Muscle of leg (tissue), 16 donors: ENCODE measurements at places on chromosomes 4 and X. TPM values are rescaled to one million over a fixed set of nuclear protein-coding genes. Genes with fewer than 3 reads are reported as not detected.

The CCDC160 gene
- polyA plus RNA-seq = 0.27 TPM

The MAGEB1 gene
- not detected for polyA plus RNA-seq

The LRAT gene
- polyA plus RNA-seq = 1.2 TPM

The NPY1R gene
- polyA plus RNA-seq = 7.0 TPM

The COMMD8 gene
- polyA plus RNA-seq = 15.1 TPM

The MAP7D2 gene
- polyA plus RNA-seq = 0.58 TPM

The RAB9B gene
- polyA plus RNA-seq = 19.1 TPM

The CT45A1 gene
- polyA plus RNA-seq = not detected

The ZNF718 gene
- polyA plus RNA-seq = 5.4 TPM

The ADGRG2 gene
- 31.8 TPM for polyA plus RNA-seq

The GAGE12H gene
- not detected for polyA plus RNA-seq

The DRD5 gene
- polyA plus RNA-seq = 0.24 TPM

The ITIH6 gene
- polyA plus RNA-seq = 0.74 TPM

The FDCSP gene
- not detected for polyA plus RNA-seq

The SYTL5 gene
- 0.07 TPM for polyA plus RNA-seq

The DGAT2L6 gene
- polyA plus RNA-seq = not detected

The TEX13D gene
- polyA plus RNA-seq = not detected

The SFRP2 gene
- 56.6 TPM for polyA plus RNA-seq

The RNF175 gene
- 0.68 TPM for polyA plus RNA-seq

The IGSF1 gene
- 63.0 TPM for polyA plus RNA-seq

The PRRG3 gene
- 27.9 TPM for polyA plus RNA-seq

The EDA2R gene
- 7.1 TPM for polyA plus RNA-seq

The SSX1 gene
- polyA plus RNA-seq = not detected

The NLGN4X gene
- 4.4 TPM for polyA plus RNA-seq

The XK gene
- 6.0 TPM for polyA plus RNA-seq

The PDCL2 gene
- not detected for polyA plus RNA-seq

The WWC2 gene
- 19.6 TPM for polyA plus RNA-seq

The C1QTNF7 gene
- 0.66 TPM for polyA plus RNA-seq

The ATP8A1 gene
- 8.0 TPM for polyA plus RNA-seq
